ENCODE measurements at places on chromosomes 7 and 10. TPM values are rescaled to one million over a fixed set of nuclear protein-coding genes. Genes with fewer than 3 reads are reported as not detected.

LRRC17 gene
- 2.7 TPM for polyA plus RNA-seq

CC2D2B gene
- polyA plus RNA-seq, result 0.29 TPM

TRIL gene
- 1.3 TPM for polyA plus RNA-seq

LLCFC1 gene
- polyA plus RNA-seq, result not detected

SPDYE6 gene
- not detected for polyA plus RNA-seq

ZNRF2 gene
- polyA plus RNA-seq, result 4.1 TPM

PPP1R3C gene
- polyA plus RNA-seq, result 11.7 TPM

OIT3 gene
- polyA plus RNA-seq, result 0.08 TPM
